ENCODE measurements at places on chromosomes 11 and 22.

- DNase-seq = peak; percentile 78
Observed at GRCh38 chr22:20495861-20496681, 476 bp upstream of the KLHL22 start.

DNA sequence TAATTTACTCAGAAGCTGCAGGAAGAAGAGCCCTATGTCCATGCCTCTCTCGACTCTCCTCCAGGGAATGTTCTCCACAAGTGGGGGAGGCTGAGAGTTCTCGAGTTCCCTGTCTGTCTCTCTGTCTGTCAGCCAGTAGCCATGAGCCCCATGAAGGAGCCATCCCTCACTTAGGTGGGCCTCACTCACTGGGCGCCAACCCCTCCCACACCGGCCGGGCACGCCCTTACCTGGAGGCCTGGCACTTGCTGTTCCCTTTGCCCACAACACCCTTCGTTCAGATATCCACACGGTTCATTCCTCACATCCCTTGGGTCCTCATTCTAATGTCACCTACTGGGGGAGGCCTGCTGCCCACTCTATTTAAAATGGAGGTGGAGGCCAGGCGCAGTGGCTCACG, 14.2 kb upstream of the IL10RA start:
- no peak for DNase-seq

GRCh38 chr11:88284336-88285050, 53.0 kb downstream of the CTSC start:
- DNase-seq = no peak

DNA sequence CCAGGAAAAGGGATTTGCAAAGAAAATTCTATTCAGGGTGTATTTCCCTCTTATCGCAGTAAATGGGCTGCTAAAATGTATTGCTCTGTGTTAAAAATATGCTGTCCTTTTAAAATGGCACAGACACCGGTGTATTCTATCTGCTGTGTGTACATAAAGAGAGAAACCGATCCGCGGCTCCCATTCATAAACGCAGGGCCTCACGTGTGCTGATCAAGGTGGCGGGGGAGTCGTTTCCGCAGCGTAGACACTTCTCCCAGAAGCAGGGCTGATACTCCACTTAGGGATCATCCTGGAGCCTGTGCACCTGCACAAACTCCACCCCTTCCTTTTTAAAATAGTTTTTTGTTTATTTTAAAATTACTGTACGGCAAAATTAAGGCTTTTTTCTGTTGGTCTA, 26.1 kb upstream of the IGSF9B start:
- DNase-seq = no peak

- no peak for DNase-seq
Observed at GRCh38 chr11:119300198-119300964, 16.5 kb downstream of the MCAM start.

DNA sequence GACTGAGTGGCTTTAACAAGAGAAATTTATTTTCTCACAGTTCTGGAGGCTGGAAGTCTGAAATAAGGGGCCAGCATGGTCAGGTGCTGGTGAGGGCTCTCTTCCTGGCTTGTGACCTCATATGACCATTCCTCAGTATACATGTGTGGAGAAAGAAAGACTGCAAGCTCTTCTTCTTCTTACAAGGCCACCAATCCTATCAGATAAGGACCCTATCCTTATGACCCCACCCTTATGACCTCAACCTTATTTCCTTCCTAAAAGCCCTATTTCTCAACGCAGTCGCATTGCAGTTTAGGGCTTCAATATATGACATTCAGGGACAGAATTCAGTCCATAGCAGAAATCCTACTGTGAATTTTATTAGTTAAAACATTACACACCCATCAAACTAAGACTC, 124.4 kb upstream of the RAG2 start:
- DNase-seq = no peak

DNA sequence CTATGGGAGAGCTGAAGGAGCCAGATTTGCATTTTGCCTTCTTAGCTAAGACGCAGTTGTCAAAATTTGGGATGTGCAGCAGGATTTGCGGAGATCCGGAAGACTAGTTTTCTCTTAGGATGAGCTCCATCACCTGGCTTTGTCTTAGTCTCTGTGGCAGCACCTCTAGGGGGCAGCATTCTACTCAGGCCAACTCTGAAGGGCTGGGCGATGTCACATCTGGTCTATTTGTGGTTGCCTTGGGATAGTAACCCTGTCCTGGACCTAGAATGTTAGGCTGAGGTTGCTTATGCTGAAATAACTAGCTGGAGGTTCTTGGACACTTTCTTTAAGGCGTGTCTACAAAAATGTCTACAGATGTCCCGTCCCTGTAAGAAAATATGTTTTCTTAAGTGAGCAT, 116.2 kb downstream of the FAT3 start:
- no peak for DNase-seq

DNA sequence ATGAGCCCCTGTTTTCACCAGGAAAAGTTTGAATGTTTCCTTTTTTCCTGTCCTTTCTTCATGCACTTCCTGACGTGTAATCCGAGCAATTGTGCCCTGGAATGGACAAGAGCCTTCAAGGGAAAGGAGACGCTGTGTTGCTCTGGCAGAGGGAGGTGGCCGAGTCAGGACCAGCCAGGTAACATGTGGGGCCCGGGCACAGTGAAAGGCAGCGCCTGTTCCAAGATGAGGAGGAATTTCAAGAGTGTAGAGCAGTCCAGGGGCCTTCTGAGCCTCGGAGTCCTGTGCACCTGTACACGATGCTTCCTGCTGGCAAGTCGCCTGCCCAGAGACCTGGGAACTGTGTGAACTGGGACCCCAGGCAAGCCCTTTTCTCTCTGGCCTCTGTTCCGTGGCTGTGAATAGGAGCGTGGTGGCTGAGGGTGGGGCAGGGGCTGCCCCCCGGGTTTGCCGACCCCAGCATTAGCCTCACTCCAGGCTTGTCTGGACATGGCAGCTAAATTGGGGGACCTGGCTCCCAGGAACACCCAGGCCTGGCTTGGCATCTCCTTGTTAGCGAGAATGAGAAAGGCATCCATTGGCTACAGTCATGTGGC, 92.0 kb downstream of the MYEOV start:
- no peak for DNase-seq

GRCh38 chr11:60786811-60787567, 1.9 kb downstream of the MS4A10 start:
- DNase-seq = peak; percentile 59

DNA sequence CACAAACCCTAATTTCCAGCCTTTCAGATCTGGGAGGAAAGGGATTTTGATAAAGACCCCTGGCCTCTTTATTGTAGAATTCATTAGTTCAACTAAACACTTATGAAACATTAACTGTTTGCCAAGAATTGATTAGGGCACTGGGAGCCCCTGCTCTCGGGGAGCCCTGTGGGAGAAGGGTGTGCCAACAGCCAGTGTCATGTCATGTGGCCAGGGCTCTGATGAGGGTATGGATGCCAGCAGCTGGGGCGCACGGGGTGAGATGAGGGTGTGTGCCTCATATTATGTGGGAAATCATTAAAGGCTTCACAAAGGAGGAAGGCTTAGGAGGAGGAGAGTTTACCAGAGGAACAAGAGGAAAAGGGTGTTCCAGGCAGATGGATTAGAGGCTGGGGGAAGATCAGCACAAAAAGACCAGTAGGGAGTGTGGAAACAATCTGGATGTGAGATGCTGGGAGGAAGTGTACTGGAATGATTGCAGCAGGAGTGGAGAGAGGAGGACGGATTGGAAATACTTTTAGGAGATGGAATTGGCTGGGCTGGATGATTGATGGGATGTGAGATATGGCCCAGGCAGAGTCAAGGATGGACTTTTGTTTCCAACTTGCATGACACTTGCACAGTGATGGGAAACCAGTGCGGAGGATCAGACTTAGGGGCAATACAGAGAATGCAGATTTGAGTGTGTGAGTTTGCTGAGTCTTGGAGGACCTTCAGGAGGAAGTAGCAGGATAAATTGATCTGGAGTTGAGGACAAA, 137.8 kb downstream of the CSNK2A3 start:
- no peak for DNase-seq

DNA sequence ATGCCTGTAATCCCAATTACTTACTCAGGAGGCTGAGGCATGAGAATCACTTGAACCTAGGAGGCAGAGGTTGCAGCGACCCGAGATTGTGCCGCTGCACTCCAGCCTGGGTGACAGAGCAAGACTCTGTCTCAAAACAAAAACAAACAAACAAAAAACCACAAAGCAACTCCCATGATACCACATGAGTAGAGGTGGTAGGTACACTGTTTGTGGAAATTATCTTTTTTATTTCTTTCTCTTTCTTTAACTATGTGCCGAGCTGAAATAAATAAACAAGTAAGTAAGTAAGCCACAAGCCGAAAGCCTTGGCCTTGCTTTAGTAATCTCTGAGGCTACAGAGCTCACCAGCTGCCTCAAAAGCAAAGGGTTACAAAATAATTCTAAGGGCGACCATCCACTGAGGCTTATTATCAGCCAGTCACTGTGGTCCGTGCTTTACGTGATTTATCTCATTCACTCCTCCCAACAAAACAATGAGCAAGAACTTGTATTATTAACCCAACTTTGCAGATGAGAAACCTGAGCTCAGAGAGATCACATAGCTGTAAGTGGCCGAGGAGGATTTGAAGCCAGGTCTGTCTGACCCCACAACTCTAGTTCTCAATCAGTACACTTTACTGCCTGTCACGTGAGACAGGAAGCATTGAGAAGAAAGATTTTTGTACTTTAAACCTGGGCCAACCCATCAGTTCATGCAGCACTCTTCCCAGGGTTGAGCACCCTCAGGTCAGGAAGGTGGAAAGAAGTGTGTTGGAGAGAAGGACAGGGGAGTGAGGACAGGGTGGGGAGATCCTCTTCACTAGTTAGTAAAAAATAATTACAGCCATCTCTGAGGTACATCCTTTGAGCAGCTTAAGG, 69.8 kb upstream of the MTMR2 start:
- DNase-seq = no peak

- DNase-seq = peak; percentile 47
Observed at GRCh38 chr11:75673977-75674582, 5.2 kb upstream of the MAP6 start.

GRCh38 chr11:71067753-71068152, 184.6 kb downstream of the SHANK2 start:
- no peak for DNase-seq

GRCh38 chr22:47401976-47402770, 639.7 kb downstream of the TBC1D22A start:
- DNase-seq = no peak

DNA sequence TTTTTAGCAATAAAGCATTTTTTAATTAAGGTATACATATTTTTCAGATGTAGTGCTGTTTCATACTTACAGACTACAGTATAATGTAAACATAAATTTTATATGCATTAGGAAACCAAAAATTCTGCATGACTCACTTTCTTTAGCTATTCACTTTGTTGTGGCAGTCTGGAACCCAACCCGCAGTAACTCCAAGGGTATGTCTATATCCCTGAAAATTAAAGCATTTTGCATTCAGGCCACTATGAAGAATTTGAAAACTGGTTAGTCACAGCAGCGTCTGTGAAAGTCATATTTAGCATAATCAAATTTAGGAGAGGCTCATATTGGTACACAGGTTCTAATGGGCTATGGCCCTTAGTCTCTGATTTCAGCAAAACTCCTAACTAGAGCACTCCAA, 46.8 kb downstream of the BBOX1 start:
- DNase-seq = peak; percentile 45

- no peak for DNase-seq
Observed at GRCh38 chr22:19111140-19111539, 11.1 kb downstream of the DGCR2 start.

GRCh38 chr11:76216536-76217325, 10.4 kb upstream of the WNT11 start:
- DNase-seq = no peak

DNA sequence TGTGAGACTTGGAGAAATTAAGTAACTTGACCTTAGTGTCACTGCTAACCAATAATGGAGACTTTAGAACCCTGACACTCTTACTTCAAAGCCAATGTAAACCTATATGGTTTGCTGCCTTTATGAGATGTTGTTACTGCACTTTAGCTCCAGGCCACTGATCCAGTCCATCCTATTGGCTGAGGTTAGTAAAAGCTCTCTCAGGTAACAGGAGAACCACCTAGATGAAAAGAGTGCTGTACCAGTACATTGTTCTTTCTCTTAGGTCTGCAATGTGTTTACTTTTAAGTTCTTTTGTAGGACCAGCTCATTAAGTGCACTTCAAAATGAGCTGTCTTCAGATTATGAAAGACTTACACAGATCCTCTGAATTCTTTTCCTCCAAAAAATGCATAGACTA, 994.0 kb upstream of the FAT3 start:
- DNase-seq = no peak

DNA sequence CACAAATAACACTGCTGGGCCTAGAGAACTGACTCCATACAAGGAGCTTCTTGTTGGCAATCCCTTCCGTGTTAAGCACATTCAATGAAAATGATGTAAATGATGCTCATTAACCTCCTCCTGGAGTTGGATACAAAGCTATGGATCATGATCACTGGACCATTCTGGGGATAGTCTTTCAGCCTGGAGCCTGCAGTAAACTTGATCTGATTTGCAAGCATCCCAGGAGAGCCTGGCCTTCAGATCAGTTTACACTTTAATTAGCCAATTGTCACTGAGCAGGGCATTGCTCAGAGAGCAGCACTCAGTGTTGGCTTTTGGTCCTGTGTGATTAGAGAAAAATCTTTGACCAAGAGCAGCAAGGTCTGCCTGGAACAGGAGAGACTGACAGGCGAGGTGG, 45.6 kb downstream of the ARFGAP3 start:
- DNase-seq = no peak

- DNase-seq = peak; percentile 76
Observed at GRCh38 chr11:69867076-69868005, 48.1 kb upstream of the FGF3 start.

GRCh38 chr22:49449377-49449776, 378.3 kb downstream of the BRD1 start:
- no peak for DNase-seq

DNA sequence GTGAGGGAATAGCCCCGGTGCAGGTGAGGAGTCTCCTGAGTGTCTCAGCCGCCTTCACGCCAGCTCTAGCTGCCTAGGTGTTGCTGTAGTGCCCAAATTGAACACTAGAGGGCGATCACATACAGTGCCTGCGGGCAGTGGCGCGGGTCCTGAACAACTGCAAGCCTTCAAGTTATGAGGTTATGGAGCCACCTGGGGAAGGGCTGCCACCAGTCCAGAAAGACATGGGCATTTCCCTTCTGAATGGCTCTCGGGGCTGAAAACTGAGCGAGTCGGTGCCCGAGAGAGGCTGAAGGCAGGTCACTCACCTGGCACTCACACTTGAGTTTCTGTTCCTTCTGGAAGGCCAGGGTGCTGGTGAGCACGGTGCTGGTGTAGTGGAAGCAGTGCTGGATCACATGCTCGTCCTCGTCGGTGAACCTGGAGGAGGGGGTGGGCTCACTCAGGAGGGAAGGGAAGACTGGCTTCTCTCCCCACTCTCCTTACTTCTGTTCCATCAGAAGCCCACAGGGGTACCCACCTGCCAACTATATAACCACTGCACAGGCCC, 88.4 kb downstream of the PDE2A start:
- DNase-seq = no peak

DNA sequence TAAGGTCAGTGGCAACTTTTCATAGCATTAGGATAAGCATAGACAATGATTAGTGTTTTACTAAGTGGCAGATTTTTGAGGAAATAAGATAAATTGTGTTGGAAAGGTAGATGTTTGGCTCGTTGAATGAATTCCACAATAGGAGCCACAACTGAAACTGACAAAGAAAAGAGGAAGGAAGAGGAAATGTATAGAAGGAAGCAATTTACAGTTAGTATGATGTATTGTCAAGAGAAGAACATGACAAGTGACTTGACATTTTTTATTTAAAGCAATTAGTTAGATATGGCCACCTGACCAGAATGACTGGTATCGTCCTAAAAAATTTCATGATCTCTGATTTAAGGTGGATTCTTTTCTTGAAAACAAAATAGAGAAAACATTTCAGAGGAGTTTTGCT, 3.1 kb upstream of the RAG2 start:
- DNase-seq = no peak

GRCh38 chr22:46067159-46068111, 82.9 kb upstream of the PPARA start:
- DNase-seq = no peak

All from astrocyte (in vitro differentiated cells and primary cell).